Ureter (tissue), 1 donor: ENCODE measurements at places on chromosomes 3 and 15. TPM values are rescaled to one million over a fixed set of nuclear protein-coding genes. Genes with fewer than 3 reads are reported as not detected.

DNA sequence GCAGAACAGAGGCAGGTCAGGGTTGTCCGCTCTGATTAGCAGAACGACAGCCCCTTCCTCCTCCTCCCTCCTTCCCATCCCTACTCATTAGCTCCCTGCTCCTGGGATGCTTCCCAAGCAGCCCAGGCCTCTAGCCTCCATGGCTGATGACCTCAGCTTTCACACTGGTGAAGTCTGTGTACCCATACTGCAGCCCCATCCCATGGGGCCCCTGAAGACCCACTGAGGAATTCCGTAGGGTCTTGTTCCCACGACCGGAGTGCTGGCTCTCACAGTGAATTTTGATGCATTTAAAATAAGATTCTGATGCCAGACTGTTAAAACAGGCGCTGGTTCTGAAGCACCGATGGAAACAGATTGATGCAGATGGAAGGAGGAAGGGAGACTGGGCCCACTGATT, 36.1 kb downstream of the GOLGA6A start:
- no peak for DNase-seq

- no peak for DNase-seq
These were observed 104.8 kb upstream of the OSTN start for GRCh38 chr3:191094057-191094845.

DNA sequence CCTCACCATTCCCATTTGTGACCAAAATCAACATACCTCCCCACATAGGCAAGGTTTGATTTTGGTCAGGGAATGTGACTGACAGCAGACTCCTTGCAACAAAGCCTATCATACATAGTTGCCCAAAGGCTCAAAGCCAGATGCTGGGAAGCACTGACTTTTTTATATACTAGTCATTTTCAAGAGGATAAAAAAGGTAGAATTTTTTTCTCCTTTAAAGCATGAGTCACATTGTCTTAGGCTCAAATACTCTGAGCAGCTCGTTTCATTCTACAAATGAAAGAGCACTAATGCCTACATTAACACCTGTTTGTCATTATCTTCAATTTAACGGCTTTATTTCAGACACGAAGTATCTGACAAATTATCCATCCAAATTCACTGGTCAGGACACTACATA, 36.2 kb downstream of the ICE2 start:
- no peak for DNase-seq

DNA sequence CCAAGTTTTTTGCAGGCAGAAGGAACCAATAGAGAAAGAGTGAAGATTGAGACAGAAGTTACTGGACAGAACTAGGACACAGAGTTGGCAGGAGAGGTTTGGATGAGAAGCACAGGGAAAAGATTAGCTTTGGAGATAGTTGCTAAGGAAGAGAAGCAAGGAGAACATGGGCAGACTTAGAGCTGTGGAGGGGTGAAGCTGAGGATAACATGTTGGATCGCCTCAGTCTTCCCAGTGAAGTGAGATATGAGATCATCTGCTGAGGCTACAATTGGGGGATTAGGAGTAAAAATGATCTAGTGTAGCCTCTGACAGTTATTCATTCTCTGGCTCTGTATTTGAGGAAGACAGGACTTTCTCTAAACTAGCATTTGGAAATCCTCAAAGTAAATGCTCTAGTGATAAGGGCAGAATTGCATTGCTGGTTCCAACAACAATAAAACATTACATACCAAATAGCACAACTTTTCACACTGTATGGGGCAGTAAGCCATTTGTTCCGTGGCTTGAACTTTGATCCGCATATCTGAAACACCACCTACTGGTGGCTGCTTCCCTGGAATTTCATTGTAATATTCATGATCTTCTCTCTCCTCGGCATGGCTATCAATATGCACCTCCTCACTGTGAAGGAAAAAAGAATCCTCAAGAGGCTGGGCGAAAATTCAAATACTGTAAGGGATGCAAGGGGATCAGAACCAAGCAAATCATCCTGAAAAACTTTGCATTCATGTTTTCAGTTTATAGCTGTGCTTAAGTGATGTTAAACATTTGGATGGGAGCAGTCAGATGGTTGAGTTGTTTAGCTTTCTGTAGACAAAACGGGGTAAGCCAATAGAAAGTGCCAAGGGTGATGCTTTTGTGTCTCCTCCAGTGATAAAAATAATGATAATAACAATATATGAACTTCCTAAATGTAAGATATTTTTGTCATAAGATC, 22.2 kb upstream of the EID1 start:
- DNase-seq, result no peak

DNA sequence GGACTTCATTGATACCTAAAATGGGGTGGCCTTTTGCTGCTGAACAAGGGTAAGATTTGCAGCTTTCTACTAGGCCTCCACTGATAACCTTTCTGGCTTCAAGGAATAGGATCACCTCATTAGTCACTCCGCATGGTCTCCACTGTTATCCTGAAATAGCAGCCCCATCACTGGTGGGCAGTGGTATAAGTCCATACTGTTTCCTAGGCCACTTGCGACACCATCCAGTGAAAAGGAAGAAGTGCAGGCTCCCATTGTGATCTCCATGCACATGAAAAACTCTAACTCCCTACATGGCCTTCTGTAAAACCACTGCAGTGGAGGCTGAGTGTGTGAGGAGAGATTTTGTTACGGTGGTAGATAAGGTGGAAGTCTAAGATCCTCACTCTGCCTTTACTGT, 1455.9 kb downstream of the SI start:
- no peak for DNase-seq

Gene SOX14
- total RNA-seq, result not detected

Gene PLA2G4E
- 0.34 TPM for total RNA-seq
